ENCODE measurements at places on chromosomes 6 and 20.

DNA sequence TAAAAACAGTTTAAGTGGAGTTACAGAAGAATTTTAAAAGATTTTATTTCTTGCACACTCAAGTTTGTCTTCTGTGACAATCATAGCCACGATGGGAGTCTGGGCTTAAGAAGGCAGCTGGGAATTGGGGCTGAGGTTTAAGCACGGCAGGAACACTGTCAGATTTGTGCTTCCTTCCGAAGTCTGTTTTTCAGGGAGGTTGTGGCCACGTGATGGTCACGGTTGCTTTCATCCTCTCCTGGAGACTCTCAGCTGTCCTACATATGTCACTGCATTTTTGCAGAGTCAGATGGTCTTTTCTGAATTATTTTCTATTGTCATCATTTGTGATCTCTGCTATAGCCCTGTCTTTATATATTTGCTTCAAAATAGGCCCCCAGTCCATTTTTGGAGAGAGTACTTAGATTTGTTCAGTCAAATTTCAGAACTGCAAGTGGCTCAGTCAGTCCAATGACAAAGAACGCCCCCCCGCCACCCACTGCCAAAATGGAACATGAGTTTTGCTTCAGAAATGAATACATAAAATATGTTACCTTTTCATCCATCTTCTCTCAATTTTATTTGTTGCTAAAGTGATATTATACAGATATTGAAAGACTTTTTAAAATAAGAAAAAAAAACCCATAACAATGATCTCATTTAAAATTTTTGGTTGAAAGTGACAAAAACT, 111.8 kb upstream of the ZFP64 start:
- no peak for DNase-seq

GRCh38 chr6:129486327-129486726, 223.7 kb downstream of the ARHGAP18 start:
- DNase-seq: no peak

DNA sequence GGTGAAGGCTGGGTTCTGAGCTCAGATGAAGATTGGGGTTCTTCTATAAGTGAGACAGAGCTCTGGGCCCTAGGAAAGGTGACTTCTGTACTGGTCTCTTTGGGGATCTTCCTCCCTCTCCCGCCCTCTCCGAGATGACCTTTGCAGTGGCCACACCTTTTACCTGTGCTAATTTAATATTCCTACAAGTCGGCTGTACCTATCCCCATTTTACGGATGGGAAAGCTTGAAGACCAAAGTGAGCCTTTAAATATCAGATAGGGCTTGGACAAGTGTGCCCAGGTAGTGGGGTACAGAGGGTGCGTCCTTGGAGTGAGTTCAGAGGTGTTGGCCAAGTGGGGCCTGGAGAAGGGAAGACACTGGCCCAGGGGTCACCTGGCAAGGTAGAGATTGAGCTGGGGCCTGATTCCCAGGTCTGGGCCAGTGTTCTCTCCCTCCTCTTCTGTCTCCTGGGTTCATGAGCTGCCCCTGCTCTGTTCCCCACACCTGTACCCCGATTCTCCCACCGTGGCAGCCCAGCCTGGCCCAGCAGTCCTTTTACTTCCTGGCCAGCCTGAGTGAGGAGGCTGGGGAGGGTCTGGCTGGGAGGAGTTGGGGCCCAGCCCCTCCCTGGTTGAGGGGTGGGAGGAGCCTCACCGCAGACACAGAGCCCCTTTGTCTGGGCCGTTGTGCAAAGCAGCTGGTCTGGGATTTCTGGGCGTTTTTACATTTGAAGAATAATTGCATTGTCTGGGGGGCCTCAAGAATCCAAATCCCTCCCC, 152.1 kb upstream of the RNF24 start:
- no peak for DNase-seq

DNA sequence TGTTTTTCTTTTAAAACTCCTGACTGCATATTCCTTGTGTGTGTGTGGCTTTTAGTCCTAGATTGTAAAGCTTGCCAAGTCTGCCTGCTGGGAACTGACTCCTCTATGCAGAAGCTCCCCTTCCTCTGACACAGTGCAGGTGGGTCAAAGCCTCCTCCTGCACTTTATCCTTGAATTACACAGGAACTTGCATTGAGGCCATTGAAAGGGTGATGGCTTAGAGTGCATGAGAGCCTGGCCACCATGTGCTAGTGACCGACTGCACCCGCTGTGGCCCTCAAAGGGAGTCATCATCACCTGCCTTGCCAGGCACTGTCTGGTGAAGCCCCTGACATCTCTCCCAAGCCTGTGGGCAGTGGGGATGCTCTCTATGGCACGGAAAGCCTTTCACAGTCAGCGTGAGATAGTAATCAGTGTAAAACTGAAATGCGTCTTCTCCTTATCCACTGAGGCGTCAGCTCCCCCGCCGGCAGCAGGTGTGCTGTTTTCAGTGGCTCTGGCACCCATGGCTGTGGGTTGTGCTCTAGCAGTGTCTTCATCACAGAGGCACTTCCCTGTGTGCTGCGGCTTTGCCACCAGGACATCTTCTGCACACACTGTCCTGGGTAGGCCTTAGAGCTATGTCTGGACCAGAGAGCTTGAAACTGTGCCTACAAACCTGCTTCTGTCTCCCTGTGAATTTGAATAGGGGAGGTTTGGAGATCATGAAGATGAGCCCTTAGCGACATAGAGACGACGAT, 87.9 kb downstream of the THBS2 start:
- DNase-seq: no peak

- DNase-seq: peak; percentile 91
Observed at GRCh38 chr6:35259948-35260590, 534 bp downstream of the ZNF76 start.

DNA sequence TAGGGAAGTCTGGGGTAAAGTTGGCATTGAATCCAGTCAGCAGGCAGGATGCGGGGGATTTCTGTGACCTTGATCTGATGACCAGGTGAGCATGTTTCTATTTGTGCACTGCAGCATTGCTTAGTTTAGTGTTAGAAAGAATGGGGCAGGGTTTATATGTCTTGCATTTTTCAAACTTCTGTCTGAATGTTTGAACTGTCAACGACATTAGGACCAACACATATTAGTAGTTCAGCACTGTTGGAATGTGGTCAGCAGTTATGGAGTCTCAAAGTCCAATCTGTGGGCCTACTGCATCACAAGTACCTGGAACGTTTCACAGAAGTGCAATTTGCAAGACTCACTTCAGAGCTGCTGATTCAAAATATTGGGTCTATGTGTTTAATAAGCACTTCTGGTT, 276.6 kb upstream of the BMP2 start:
- no peak for DNase-seq

- no peak for DNase-seq
Observed at GRCh38 chr6:133377219-133377618, 136.1 kb downstream of the EYA4 start.

GRCh38 chr6:34656378-34657036, 40.1 kb downstream of the ILRUN start:
- peak; percentile 11 for DNase-seq

- peak; percentile 59 for DNase-seq
Observed at GRCh38 chr20:63442100-63442493, 30.4 kb downstream of the KCNQ2 start.

GRCh38 chr6:310671-311070, 18.4 kb downstream of the DUSP22 start:
- no peak for DNase-seq

DNA sequence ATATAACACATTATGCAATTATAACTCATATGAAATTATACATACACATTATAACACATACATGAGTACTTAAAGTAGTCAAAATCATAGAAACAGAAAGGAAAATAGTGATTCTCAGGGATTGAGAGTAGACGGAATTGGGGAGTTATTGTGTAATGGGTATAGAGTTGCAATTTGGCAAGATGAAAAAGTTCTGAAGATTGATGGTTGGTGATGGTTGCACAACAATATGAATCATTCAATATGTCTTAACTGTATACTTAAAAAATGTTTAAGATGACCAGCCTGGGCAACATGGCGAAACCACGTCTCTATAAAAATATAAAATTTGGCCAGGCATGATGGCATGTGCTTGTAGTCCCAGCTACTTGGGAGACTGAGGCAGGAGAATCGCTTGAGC, 372.7 kb downstream of the CDKAL1 start:
- DNase-seq: no peak

GRCh38 chr6:90204327-90205056, 92.2 kb downstream of the BACH2 start:
- no peak for DNase-seq

DNA sequence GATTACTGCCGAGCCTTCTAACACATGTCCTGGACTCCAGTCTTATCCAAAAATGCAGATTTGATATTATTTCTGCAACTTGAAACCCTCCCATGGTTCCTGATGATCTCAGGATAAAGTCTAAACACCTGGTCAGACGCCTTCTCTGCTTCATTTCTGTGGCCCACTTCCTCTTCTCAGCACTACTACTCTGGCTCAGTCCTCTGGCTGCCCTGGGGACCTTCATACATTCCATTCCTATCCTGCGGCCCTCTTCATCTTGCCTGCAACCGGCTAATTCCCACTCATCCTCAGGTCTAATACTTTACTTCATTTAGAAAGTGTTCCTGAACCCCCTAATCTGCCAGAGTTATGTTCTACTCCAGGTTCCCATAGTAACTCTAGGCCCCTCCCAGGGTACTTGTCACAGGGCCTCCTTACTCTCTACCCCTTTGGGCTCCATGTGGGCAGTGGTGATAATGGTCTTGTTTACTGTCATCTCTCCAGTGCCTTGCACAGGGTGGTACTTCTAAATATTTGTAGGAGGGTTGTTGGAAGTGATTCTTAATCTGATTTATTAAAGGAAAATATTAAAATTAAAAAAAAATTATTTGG, 18.9 kb downstream of the MAN1A1 start:
- DNase-seq: no peak

DNA sequence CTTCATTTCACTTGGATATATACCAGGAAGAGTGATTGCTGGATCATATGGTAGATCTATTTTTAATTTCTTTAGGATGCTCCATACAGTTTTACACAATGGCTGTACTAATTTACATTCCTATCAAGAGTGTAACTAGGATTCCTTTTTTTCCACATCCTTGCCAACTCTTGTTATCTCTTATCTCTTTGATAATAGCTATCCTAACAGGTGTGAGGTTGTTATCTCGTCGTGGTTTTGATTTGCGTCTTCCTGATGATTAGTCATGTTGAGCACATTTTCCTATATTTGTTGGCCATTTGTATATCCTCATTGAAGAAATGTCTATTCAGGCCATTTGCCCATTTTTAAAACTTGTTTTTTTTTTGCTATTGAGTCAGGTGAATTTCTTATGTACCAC, 552.4 kb downstream of the RFPL4B start:
- DNase-seq: no peak

GRCh38 chr20:57772349-57772964, 62.6 kb upstream of the PMEPA1 start:
- DNase-seq: no peak

DNA sequence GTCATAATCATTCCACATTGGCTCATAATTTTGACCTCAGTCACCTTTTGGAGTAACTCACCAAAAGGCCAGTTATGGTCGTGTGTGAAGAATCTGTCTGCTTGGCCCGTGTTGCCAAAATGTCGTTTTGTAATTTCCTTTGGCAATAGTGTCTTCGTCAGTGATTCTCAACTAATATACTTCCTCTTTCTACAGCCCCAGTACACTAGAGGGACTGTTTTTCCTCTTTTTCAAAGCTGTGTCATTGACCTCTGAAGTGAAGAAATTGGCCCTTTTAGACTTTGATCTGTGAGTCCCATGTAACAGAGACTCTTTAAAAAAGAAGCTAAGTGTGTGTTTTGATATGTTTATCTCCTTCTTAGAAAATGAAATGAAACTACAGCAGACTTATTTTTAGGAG, 5.2 kb downstream of the FOXO3 start:
- peak; percentile 59 for DNase-seq

DNA sequence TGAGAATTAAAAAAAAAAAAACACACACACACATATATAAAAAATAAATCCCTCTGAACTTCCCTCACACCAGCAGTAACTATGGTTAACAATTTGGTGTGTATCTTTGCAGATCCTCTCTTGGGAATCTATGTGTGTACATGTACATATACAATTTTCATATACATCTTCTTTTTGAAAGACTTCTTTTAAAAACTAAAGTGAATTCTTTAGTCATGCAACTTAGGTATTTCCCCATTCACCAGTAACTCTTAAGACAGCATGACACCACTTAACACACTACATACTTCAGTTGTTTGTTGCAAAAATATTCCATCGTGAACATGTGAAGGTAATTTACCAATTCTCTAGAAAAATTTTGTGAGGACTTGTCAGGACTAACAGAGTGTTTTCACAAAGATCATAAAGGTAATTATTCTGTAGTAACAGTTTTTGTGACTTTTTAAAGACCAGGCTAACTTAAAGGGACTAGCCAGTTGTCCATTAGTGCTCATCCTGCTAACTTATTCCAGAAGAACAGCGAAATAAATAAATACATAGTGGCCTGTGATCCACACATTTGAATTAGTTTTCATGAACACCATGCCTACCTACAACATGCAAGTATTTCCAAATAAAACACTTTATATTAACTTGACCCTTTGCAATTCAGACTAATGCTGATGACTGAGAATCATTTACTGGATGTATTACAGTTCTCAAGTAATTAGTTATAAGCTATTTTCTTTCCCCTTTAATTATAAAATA, 12.1 kb downstream of the RBM39 start:
- no peak for DNase-seq

DNA sequence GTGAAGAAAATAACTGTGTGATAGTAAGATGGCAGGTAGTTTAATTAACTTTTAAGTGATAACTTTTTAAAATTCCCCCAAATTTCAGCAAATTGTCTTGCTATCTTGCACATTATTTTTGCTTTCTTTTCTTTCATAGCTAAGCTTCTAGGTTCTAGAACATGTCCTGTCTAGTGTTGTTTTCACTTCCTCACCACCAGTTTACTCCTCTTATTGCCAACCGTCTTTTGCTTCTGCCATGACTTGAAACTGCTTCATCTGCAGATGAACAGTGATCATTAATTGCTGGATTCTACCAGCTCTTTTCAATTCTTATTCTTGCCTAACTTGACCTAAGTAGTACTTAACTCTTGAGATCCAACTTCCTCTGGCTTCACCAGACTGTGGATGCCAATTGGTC, 137.8 kb downstream of the CENPW start:
- no peak for DNase-seq

- no peak for DNase-seq
Observed at GRCh38 chr6:150627585-150628025, 27.9 kb downstream of the PLEKHG1 start.

GRCh38 chr6:55819811-55820210, 55.6 kb downstream of the BMP5 start:
- no peak for DNase-seq

DNA sequence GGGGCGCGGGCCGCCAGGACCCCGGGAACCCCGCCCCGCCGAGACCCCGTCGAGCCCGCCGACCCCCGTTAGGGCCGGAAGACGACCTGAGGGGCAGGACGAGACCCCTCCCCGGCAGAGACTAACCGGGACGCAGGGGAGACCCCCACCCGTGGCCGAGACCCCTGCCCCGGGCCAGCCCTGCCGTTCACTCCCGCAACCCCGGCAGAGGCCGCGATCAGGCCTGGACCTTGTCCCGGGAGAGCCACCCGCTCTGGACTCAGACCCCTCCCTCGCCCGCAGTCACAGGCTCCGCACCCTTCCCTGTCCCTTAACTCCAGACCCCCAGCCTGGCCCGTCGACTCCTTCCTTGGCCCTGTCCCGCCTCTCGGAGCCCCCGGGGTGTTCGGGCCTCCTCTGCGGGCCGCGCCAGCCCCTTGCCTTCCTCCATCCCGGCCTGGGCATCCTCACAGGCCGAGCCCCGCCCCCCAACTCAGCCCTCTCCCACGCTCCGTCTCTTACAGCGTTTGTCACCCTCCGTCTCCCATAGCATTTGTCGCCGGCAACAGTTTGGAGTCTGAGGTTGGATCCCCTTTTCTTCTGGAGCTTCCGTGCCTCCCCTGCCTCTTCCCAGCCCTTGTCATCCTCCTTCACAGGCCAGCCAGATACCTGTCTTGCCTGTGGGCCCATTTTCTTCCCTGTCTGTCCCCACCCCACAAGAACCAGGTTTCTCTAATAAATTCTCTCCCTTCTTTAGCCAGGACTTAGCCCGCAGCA, 569 bp downstream of the TCEA2 start:
- DNase-seq: no peak

All from CD4-positive, alpha-beta T cell treated with Interferon gamma for 1 hour (primary cell).